ENCODE measurements at places on chromosomes 2 and 18. TPM values are rescaled to one million over a fixed set of nuclear protein-coding genes. Genes with fewer than 3 reads are reported as not detected.

POU3F3 gene
- 0.06 TPM for total RNA-seq

NEU2 gene
- not detected for total RNA-seq

ELAC1 gene
- total RNA-seq = 5.7 TPM

WDR7 gene
- total RNA-seq = 26.2 TPM

CBLN2 gene
- total RNA-seq = not detected

NEB gene
- total RNA-seq = 0.53 TPM

KIAA2012 gene
- not detected for total RNA-seq
